OCI-LY7 (cell line): ENCODE measurements at places on chromosomes 7 and 10.

DNA sequence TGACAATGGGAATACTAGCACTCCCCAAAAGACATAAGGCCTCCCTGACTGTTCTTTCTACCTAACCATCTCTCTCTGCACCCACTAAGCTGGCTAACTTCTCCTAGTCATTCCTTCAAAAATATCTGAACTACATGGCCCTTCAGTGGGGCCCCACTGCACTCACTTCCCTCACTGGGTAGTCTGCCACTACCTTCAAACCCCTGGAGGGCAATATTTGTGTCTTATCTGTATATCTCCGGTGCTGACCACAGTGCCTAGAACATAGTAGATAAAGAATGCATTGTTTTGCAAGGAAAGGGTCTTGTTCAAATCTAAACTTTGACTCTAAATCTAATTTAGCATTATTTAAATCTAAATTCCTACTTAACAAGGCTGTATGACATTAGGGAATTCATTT lies 44.3 kb downstream of the CACUL1 start:
- DNase-seq = no peak

DNA sequence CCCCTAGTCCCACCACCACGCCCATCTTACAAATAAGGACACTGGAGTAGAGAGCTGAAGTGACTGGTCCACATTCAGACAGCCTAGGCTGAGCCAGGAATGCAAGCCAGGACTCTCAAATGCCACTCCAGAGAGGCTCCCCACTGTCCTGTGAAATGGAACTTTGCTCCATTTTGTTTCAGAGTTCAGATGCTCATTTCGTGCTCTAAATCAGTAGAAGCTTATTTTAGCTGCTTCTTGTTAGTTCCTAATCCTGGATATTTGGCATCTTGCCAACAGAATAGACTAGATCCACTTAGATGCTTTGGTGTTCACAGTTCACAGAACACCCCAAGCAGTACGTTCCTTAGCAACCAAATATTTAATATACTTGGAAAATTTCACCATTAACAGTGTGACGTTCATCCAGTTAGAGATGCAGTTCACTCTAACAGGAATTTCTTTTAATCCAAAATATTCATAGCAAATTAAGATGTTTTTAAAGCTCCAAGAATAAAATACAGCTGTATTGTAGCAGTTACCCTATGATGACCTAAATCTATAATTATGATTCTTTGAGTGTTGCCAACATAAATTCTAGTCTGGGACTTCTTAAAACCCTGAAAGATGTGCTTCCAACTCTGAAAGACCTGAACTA lies 7.3 kb downstream of the MMP21 start:
- DNase-seq = no peak

GRCh38 chr10:29563420-29564035 lies 71.2 kb downstream of the SVIL start:
- no peak for DNase-seq

DNA sequence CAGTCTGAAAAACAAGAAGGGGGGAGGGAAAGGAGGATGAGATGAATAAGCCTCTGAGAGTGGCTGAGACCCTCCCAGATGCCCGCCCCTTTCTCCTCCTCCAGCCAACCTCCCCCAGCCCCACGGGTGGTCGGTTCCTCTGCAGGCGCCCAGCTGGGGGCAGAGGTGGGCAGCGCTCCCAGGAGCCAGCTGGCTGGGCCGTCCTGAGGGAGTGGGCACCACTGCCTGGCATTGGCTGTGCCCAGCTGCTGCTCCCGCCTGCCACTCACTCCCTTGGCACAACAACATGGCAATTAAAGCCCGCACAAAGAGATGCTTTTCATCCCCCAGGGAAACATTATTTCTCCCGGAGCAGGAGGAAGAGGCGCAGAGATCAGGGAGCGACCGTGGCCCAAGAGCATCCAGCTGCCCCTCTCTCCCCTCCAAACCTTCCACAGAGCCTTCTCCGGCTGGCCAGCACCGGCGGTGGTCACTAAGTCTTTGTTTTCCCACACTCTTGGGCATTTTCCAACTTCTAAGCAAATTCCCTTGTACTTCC lies 107.2 kb downstream of the SPDYE5 start:
- DNase-seq = no peak

DNA sequence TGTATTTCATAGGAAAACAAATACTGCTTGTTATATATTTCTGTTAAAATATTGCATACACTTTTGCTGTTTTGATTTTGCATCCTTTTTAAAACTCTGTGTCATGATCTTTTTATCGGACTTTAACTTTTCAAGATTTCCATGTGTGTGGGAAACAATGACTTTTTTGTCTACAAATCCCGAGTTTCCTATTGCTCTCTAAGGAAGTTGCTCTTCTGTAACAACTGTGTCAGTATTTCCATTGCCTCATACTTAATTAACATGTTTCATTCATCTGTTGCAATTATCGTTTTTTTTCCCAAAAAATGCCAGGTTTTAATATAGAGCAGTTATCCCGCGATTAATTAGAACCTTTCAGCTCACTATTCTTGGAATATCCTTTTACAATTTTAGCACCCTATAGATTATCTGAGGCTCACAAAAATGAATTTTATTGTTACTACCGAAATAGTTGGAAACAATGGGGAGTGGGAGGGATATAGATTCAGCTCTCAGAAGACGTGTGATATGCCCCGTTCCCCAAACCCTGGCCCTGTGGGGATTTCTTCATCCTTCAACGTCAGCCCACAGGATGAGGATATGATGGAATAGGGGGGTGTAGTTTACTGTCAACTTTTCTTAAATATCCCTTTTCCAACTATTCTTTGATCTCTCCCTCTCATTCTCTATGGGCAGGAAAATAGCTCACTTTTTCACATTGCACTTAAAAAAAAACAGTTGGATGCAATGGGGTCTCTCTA lies 297.6 kb upstream of the IGFBP3 start:
- DNase-seq = no peak

DNA sequence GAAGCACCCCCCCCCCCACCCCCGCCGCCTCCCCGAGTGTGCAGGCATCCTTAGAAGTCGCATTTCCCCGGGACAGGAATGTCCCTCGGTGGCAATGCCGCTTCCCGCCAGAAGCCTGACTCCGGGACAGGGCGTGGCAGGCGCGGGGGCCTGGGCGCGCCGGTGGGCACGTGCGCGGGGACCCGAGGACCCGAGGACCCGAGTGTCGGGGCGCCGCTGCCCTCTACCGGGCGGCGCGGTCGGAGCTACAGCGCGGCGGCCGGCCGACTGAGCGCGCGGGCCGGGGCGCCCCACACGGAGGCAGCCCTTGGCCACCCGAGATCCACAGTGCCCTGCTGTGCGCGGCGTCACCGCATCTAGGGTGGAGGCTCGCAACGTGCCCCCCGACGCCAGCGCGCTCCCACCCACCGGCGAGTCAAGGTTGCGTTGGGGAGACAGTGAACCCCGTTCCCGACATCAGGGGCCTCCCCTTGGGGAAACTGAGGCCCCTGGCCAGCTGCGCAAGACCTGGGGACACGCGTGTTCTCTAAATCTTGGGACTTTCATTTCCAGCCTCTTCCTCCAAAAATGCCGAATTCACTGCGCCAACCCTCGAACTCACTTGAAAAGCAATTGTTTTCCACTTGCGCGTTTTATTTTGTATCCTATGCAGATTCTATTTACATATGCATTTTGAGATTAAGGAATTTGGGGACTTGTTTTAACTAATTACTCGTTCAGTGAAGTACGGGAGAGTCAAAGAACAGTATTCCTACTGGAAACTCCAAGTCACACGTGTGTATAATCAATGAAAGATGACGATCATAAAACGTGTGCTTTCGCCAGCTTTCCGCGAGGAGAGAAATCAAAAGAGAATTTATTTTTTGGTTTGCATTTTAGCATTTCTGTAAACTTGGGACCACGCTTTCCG lies 3.1 kb upstream of the CUX1 start:
- peak; percentile 87 for DNase-seq

DNA sequence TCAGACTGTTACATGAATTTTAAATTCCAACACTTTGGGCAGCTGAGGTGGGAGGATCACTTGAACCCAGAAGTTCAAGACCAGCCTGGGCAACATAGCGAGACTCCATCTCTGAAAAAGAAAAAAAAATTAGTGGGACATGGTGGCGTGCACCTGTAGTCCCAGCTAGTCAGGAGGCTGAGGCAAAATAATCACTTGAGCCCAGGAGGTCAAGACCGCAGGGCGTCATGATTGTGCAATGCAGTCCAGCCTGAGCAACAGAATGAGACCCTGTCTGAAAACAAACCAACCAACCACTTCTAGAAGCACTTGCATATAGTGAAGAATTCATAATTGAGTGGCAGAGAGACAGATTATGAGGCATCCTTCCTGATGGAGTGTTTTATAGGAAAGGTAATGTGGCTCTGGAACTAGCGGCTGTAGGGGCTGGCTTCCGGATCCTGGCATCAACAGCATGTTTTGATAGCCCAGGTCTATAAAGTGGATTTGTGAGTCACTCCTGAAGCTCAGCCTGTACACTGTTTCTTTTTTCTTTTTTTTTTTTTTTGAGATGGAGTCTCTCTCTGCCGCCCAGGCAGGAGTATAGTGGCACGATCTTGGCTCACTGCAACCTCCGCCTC lies 40.3 kb upstream of the RSBN1L start:
- no peak for DNase-seq

GRCh38 chr10:94251568-94251967 lies 111.2 kb downstream of the NOC3L start:
- DNase-seq = no peak
